ENCODE measurements at places on chromosomes 3 and 15. TPM values are rescaled to one million over a fixed set of nuclear protein-coding genes. Genes with fewer than 3 reads are reported as not detected.

DNA sequence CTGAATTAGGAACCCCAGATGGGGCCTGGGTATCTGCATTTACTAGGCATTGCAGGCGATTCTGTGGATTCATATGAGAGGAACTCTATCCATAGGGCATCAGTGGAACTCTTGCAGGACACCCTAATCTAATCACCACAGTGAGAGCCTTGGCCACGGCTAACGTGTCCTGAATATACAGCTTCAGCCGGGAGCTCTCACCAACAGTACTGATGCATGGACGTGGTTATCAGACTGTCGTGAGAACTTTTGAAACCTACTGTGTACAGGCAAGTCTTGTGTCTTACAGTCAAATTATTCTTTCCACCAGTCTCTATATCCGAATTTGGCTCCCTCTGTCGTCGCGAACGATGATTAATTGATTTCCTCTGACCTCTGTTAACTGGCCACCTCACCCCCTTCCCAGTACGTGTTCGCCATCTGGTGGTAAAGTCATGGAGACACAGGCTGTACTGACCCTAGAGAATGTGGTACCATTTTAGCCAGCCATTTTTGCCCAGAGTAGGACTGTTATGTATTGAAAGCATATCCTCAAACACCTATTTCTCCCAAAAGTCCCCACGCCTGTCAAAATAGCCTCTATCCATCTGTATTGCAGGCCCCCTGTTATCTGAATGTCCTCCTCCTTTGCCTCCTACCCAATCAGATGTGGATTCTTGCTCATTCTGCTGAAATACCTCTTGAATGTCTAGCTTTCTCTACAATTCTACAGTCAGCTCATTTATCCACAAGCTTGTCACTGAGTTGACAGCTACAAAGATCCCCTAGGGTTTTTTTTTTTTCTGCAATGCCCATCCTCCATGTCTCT, 39.7 kb downstream of the GLDN start:
- peaks cover 6% of the 10 kb centered on the region for H3K27me3 ChIP-seq
- H3K27ac ChIP-seq: no peak overlapping the region
- no peak overlapping the region for H3K4me3 ChIP-seq
- no peaks in the 10 kb centered on the region for H3K36me3 ChIP-seq

DNA sequence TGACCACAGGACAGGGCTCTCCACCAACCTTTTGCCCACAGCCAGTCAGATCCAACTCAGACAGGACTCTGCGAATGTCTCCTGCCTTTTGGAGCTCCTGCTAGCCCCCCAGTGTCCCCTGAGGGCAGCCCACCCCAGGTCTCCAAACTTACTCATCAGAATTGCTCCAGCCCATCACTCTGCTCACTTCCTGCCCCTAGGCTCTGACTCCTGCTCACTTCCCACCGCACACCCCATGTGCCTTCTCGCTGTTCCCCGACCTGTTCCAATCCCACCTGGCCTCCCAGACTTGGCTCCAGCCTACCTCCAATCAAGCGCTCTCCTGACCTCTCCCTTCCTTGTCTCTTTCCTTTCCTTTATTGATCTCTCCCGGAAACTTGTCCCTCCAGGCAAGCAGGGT, 5.9 kb upstream of the STRA6 start:
- no peak for DNase-seq
- H3K27me3 ChIP-seq: peaks cover 16% of the 10 kb centered on the region
- H3K4me1 ChIP-seq: peaks cover 2% of the 10 kb centered on the region
- no peak overlapping the region for H3K27ac ChIP-seq

Gene RLBP1
- not detected for total RNA-seq

Gene MRAS
- 0.07 TPM for total RNA-seq

Gene MCTP2
- 49.8 TPM for total RNA-seq

Gene SLCO2A1
- not detected for total RNA-seq

Measured in activated CD4-positive, alpha-beta T cell treated with anti-CD3 and anti-CD28 coated beads, Interleukin-2, amount 10 ng/mL, durations not matched to agents 24 days and 14 days (primary cell).